Frontal cortex (tissue), 4 donors: ENCODE measurements at places on chromosomes 5 and 9.

DNA sequence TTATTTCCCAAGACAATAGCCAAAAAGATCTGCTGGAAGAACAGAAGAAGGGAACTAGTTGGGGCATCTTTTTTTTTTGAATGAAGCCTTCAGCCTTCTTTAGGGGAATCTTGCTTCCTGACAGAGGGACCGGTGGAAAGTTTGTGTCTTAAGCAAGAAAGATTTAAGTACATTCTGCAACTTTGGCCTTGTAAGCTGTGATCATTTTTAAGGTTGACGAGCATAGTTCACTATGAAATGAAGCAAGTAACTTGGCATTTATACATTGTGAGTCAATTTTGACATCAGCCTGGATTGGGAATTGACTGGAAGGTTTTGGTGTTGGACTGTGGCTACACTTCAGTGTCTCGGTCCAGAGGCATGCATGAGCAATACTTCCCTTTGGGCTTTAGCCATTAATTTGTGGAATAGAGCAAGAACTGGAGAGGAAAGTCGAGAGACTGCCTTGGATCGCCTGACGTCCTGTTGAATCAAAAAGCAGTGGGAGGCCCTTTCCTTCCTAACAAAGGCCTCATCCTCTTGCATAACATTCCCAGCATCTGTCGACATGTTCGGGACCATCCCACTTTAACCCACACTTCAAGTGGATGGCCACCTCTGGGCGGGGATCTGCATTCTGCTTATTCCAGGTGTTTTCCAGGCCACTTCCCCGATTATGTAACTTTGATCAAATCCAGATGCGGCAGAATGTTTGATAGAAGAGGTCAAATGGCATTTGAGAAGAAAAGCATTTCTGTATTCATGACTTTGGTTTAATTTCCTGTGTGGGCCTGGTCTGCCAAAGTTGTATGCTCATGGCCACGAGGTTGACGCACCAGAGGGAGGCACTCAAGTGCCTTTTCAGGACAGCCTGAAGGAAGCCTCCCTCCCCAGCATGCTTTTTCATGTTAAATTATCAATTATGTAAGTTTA lies 12.5 kb downstream of the ABL1 start:
- DNase-seq: no peak

- DNase-seq: no peak
Measured at GRCh38 chr5:68587171-68587570, 371.6 kb downstream of the PIK3R1 start.

DNA sequence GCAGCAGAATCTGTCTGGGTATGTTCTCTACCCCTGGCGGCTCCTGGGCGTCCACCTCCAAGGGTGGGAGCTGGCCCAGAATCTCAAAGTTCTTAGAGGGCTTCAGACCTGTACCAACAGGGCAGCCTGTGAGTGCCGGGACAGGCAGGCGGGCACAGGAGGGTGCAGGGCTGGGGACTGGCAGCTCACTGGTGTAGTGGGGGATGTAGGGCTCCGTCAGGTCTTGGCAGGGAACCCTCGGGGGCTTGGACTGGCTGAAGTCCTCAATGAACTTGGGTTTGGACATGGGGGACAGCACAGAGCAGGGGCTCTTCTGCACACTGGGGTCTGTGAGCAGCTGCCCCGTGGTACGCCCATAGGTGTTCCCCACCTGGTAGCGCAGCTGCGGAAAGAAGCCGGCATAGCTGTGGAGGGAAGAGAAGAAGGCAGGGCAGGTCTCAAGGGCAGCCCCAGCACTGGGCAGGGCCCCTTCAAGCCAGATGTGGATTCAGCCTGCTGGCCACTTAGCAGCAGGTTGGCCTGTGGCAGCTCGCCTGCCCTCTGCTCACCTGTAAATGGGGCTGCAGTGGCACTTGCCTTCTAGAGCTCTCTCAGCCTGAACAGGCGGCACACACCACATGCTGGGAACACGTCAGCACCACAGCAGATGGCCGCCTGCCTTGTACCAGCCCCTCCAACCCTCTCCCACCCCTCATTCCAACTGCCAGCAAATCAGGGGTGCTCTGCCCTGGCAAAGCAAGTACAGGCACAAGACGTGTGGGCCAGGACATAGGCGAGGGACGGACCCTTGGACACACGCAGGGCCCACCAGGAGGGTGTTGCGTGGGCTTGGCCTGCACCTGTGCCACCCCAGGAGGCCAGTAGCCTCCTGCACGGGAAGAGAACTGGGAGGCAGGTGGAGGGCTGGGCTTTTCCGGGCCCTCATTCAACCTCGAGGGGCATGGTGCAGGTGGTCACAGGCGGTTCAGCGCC lies 4.6 kb downstream of the TUBB4B start:
- DNase-seq: no peak

DNA sequence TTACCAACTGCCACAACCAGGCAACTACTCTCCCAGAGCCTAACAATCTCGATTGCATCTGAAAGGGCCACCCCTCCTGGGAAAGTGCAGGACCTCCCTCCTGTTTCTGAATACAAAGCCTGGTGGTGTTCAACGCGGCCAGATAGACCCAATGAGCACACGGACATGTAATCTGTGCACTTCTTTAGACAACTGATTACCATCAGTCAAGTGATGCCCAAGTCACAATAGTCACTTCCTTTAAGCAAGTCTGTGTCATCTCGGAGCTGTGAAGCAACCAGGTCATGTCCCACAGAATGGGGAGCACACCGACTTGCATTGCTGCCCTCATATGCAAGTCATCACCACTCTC lies 739 bp downstream of the C9orf72 start:
- peak; percentile 22 for DNase-seq

DNA sequence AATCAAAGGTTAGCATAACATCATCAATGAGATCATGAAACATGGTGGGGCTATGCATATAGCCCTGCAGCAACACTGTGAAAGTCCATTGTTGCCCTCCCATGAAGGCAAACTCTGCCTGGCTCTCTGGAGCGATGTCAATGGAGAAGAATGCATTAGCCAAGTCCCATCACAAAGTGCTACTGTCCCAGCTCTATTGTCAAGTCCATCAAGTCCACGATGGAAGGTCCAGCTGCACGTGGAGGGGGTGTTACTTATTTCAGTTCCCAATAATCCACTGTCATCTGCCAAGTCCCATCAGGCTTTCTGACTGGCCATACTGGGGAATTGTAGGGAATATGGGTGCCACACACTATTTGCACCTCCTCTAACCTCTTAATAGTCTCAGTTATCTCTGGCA lies 10.8 kb downstream of the DMAC1 start:
- no peak for DNase-seq

DNA sequence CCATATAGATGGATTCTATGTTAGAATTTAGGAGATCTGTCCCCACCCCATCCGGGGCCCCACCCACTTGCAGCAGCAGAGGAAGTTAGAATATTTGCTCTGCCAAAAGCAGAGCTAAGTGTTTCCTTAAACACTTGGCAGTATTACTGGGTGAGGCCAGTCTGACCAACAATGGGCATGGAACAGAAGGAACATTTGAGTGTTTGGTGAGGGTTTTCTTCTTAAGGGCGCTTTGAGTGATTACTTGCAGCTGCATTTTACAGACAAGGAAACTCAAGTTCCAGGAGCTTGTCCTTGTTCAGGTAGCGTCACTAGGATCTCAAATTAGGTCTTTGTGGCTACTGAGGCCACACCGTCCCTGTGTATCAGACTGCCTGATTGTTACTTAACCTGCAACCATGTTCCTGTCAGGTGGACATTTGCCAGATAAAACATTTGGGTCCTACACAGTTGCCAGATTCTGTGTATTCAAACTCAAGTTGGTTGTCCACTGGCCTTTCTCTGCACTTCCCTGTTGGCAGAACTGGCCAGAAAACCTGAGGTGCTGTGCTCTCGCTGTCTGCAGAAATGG lies 59.3 kb downstream of the SLC46A2 start:
- DNase-seq: no peak

GRCh38 chr5:14267166-14267838 lies 124.2 kb downstream of the TRIO start:
- no peak for DNase-seq

DNA sequence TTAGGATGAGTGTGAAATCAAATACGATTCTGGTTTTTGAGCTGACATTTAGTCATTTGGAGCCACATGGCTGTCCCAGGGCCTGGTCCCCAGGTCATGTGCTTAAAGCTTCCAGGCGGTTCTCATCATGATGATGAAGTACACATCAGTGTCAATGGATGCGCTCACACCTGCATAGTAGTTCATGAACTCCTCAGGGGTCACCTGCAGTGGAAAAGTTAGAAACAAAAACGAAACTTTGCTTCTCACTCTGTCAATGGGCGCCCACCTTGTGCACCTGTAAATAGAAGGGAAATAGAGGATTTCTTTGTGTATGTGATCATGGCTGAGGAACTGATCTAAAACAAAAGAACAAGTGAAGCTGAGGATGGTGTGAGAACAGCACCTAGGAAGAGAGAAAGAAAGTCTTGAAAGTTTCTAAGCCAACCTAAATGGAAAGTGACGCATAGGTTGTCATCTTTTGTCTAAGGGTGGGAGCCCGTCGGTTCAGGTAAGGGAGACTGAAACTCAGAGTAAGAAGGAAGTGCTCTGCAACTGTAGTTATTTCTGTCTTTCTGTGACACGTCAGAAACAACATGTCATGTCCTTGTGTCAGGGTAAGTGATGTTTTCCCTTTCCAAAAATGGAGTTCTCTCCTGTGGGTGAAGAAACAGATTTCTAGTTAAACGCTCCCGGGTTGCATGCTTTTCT lies 33.8 kb downstream of the CAPSL start:
- DNase-seq: no peak

GRCh38 chr9:2718698-2719033 lies 1.4 kb downstream of the KCNV2 start:
- no peak for DNase-seq

- no peak for DNase-seq
Measured at GRCh38 chr5:142794537-142794936, 24.4 kb downstream of the ARHGAP26 start.

GRCh38 chr9:4334410-4334813 lies 34.5 kb upstream of the GLIS3 start:
- peak; percentile 27 for DNase-seq

DNA sequence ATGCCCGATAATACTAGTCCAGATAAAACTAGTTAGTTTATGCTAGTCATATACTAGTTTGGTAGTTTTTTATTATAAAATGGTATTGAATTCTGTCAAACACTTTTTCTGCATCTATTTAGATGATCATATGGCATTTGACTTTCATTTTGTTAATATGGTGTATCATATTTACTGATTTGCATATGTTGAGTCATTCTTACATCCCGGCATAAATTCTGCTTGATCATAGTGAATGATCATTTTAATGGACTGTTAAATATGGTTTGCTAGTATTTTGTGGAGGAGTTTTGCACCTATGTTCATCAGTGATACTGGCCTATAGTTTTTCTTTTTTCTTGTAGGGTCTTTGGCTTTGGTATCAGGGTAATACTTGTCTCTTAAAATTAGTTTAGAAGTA lies 365.6 kb downstream of the TAF11L14 start:
- no peak for DNase-seq
